Activated gamma-delta T cell (primary cell): ENCODE measurements at places on chromosomes 7 and 10.

GRCh38 chr7:30133736-30134610 is 813 bp upstream of the MTURN start:
- no peak for DNase-seq

GRCh38 chr7:37832194-37832593 is 16.2 kb upstream of the NME8 start:
- DNase-seq = no peak

DNA sequence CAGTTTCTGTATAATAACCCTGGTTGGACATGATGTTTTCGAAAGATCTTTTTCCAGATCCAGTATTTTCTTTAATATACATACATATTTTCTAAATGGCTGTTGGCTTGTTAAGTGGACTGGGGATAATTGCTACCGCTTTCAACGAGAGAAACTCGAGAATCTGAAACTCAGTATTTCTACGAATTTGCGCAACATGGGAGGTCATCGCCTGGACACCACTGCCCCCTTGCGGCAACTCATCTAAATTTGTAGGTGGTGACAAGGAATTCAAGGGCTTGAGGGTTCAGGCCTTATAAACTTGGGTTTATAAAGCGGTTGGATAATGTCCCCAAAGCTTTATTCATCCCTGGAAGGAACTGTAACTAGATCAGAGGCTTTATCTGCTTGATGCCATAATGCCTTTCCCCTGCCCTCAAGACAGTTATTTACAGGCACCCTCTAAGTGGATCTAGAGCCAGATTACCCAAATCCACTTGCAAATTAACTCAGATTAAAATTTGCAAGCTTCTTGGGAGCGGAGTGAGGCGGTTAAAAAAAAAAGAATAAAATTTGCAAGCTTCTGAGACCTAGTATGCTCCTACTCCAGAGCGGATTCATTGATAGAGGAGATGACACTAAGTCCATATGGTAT is 21.3 kb upstream of the KCNK18 start:
- no peak for DNase-seq

- DNase-seq = no peak
Measured at GRCh38 chr7:90747516-90747915, 151.4 kb downstream of the CDK14 start.

DNA sequence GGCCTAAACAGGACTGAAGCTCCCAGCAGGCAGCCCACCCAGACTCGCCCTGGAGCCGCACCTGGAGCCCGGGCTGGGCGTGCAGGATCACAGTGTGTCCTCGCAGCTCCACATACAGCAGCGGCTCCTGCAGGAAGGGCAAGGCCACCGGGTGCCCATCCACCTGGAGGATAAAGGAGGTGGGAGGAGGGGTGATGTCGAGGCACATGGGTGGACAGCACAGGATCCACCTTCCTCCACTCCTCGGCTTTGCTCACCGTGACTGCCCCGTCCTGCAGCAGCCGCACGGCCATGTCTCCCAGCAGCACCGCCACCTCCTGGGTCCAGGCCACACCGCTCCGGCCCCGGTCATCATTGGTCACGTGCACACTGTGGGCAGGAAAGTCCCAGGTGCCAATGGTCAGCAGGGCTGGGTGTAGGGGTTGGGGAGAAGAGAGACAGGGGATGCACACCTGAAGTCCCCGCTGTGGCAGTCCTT is 16.8 kb downstream of the ATP6V1F start:
- no peak for DNase-seq

- no peak for DNase-seq
Measured at GRCh38 chr10:129604333-129605032, 137.4 kb downstream of the MGMT start.

GRCh38 chr7:139645572-139646523 is 122.4 kb downstream of the CLEC2L start:
- DNase-seq = no peak

GRCh38 chr10:81108516-81109199 is 571.0 kb downstream of the SH2D4B start:
- no peak for DNase-seq

GRCh38 chr7:7399707-7400106 is 136.0 kb downstream of the COL28A1 start:
- no peak for DNase-seq

GRCh38 chr10:117441361-117441760 is 66.1 kb upstream of the PDZD8 start:
- DNase-seq = no peak

- DNase-seq = no peak
Measured at GRCh38 chr10:4661511-4662255, 164.3 kb upstream of the AKR1E2 start.

- no peak for DNase-seq
Measured at GRCh38 chr10:83075016-83075814, 1064.1 kb upstream of the GHITM start.

- no peak for DNase-seq
Measured at GRCh38 chr7:78939669-78940068, 513.8 kb downstream of the MAGI2 start.

- DNase-seq = no peak
Measured at GRCh38 chr7:92609921-92610518, 19.8 kb upstream of the FAM133B start.

DNA sequence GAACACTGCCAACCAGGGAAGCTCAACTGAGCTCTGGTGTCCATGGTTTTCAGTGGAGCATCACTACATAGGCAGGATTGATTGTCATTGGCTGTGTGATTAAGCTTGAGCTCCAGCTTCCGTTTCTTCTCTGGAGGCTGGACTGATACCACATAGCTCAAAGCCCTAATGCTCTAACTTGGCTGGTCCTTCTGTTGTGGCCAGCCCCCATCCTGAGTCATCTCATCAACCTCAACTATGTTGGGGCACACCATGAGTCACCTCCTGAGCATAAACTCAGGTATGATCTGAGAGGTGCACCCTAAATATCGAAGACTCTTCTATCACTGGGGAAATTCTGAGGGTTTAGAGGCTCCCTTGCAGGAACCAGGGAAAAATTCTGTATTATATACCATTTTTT is 114.5 kb upstream of the INHBA start:
- no peak for DNase-seq

- no peak for DNase-seq
Measured at GRCh38 chr10:89213191-89213808, 6.2 kb upstream of the CH25H start.

- no peak for DNase-seq
Measured at GRCh38 chr10:427761-428519, 261.5 kb downstream of the DIP2C start.

DNA sequence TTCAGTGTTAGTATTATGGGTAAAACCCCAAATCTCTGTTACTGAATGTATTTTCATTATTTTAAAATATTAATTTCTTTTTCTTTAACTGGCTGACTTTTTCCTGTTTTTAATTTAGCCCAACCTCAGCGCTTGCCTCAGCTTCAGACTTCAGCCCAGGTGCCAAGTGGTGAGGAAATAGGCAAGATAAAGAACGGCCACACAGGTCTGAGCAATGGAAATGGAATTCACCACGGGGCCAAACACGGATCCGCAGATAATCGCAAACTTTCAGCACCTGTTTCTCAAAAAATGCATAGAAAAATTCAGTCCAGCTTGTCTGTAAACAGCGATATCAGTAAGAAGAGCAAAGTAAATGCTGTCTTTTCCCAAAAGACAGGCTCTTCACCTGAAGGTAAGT is 57.5 kb downstream of the MDFIC start:
- DNase-seq = no peak

DNA sequence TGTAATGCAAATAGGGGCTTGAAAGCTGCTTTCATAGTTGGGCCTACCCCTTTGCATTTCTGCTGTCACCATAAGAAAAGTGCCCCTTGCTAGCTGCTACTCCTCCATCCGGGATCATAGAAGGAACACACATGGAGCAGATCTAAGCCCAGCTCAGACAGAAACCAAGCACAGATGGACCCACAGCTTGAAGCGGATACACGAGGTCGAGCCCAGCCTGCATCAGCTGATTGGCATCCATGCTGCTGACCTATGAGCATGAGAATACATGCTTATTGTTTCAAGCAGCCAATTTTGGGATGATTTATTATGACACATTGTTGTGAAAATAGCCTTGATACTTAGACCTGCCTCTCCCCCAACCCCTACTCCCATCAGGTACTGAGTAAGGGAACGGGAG is 109.2 kb downstream of the ZNF467 start:
- no peak for DNase-seq

DNA sequence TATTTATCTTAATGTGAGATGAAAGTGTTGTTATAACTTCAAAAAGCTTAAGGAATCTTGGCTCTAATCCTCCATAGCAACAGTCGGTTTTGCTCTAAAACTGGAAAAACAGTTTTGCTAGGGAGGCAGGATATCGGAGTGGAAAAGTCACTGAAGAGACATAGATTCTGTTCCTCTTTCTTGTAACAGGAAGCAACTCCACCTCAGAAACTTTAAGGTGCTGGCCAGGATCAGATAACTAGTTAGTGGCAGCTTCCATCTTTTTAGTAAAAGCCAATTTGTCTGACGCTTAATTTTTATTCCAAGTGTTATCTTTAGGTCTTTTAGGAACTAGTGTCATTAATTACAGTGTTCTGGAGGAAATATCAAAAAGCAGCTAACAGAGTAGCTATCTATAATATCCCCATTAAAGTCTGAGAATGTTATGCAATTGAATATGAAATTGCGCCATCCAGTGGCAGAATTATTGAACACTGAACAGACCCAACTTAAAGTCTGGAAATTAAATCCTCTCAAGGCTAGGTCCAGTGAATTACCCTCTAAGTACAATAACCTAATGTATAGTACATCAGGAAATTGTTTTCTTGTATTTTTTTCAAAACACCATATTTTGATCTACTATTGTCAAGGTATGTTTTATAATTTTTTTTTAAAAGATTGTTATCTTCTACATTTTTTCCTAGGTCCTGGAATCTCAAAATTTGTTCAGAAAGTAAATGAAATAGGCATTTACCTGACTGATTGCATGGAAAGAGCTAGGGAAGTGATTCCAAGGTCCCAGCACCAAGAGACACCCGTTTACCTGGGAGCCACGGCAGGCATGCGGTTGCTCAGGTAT is 65.9 kb upstream of the CC2D2B start:
- no peak for DNase-seq

GRCh38 chr10:93397020-93397419 is 85.1 kb downstream of the MYOF start:
- DNase-seq = no peak

DNA sequence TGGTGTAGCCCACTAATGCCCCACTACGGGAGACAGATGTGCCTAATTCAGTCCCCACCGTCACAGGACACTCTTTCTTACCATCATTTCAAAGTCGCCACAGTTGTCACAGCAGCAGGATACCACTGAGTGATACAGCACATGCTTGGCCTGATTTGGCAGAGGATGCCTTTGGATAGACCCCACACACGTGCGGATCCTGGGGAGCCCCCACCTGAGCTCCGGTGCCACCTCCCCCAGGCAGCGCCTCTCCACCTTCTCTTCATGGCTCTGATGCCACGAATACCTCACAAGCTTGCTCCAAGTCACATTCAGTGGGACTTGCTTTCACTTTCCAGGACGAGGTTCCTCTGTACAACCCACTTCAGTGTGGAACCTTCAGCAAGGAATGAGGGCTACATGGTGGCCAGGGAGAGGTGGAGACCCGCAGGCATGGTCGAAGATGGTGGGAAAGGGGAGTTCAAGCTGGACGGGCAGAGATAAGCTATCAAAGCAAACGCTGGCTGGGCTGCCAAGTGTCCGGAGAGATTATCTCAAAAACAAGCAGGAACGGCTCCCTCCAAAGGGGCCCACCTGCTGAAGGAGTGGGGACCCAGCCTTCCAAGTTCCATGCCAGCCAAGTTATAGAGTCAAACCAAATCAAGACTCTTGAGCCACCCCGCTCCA is 107.4 kb downstream of the ZRANB1 start:
- DNase-seq = no peak

- DNase-seq = no peak
Measured at GRCh38 chr7:2958416-2959102, 85.1 kb downstream of the CARD11 start.

DNA sequence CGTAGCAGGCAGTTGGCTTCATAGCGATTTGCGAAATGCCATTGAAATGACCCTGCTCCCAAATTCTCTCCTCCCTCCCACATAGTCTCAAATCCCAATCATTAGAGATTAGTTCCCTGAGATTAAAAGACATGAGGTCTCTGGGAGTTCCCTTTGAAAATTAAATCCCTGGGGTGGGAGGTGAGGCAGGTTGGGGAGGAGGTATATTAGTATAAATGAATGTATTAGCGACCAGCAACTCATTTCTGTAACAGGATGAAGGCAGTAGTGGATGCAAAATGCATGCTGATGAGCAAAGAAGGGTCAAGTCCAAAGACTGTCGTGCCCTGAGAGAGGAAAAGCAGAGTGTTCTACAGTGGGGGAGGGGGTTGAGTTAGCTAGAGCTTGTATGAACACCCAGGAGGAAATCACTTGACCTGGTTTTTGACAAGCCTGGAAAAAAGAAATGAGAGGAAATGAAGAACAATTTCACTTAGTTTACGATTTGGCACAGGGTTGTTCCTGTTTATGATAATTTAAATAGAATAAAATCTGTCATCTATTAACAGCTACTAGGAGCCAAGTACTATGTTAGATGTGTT is 79.6 kb upstream of the MTPN start:
- no peak for DNase-seq

DNA sequence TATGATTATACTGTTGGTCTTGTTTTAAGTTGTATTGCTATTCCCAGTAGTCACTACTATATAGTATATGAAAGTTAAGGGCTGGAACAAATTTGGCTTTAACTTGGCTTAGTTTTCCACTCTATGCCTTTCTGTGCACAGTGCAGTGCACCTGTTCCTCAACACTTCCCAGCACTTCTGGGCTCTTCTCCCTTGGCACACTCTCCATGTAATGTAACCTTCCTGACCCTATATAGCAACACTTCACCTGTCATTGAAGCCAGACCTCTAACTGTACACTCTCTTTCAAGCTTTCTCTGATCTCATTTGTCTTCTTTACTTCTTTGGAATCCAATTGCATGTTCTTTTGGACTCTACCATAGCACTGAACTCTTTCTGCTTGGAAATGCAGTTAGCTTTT is 83.9 kb upstream of the SMIM30 start:
- DNase-seq = no peak

DNA sequence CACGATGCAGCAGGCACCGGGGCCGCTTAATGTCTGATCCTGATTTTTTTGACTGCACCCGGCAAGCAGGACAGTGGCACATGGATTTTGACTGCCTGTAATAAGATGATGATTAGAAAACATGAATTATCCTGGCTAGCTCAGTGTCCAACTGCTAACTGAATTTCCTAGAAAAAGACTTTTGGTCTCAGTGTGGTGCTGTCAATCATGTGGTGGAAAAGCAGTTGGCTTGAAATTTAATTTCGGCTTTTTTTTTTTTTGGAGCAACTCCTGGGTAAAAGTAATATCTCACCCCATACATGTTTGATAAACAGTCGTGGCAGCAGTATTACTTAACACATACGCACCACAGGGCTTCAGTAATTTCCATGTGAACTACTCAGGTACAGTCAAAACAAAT is 227.7 kb downstream of the FANK1 start:
- DNase-seq = no peak
